ENCODE measurements at places on chromosomes 11 and 22.

- no peak for DNase-seq
Observed at GRCh38 chr11:72573072-72573854, 101.0 kb downstream of the PDE2A start.

DNA sequence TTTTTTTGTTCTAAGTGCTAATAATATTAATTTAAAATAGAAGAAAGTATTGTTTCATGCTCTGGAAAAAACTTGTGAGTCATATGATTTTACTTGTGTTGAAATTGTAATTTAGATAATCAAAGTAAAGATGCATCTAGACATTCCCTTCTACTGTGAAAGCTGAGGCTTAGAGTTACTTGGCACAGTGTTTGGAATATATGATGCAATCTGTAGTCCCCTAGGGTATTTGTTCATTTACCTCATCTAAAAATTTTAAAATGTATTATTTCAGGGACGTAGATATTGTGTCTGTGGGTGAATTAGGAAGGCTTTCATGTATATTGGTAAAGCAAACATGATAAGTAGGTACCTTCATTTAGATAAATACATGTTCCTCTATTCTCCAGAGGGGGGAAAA is 793.5 kb upstream of the CNTN5 start:
- DNase-seq, result no peak

DNA sequence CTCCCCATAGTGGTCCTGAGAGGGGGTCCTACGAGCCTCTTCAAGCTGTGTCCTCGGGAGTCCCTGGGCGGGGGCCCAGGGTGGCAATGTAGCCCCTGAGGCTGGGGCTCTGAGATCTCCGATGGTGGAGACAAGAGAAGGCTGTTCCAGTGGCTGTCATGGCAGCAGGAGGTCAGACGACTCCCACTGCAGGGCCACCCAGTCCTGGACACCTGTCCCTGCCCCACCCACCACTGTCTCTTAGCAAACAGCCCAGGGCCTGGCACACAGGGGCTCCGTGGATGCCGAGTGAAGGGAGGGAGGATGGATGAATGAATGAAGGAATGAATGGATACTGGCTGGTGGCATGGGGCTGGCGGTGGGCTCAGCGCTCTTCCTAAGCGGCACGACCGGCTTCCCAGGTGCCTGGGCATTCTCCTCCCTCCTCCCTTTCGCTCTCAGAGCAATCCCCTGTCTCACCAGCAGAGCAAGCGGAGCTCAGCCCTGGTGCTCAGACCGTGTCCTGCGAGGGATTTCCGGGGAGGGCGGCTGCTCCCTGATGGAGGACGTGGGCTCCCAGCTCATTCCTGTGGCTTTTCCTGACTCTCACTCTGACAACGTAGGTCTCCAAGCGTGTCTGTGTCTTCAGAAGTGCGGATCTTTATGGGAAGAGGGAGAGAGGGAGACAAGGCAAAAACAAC is 1272.6 kb downstream of the BRD1 start:
- no peak for DNase-seq

- no peak for DNase-seq
Observed at GRCh38 chr22:42208362-42208761, 62.1 kb downstream of the TCF20 start.

- DNase-seq, result no peak
Observed at GRCh38 chr22:20128902-20129746, 2.5 kb upstream of the ZDHHC8 start.

DNA sequence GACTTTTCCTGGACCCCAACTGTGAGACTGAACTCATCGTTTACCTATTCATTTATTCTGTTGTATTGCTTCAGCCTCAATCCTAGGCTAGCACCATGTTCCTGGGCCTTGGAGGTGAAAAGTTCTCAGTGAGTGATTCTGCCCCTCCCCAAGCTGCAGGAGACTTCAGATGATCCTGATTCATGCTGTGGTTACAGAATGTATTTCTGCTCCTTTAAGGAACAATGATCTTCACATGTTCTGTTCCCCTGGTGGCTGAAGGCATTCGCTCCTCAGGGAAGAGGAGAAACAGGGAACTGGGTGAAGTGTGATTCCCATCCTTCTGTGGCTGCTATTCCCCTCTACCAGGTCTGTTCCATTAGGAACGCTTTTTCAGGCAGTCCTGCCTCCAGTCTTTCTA is 2.4 kb downstream of the OR52E1 start:
- DNase-seq, result no peak

- DNase-seq, result no peak
Observed at GRCh38 chr22:28426346-28427132, 253.1 kb downstream of the TTC28 start.

DNA sequence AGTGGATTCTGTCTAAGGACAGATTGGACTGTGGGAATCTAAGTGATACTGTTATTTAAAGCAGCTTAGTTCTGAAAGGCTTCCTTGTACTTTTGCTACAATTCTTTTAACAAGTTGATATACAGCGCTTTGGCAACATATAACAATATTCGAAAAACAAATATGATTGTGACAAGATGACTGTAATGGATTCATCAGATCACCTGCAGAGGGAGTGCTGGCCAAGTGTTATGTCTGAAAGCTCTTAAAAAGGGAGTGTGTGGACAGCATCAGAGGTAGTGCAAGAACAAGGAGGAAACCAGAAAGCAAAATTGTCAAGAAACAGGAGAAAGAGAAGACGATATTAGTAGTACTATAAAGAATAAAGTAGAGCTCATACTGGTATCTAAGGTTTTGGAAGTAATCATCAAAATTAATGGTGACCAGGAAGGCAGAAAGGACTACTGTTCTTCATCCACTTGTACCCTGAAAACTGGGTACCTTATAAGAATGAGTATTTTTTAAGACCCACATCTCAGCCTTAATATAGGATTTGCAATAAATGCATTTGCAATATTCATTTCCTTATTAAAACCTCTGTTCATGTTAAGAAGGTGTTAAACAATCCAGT is 1112.0 kb upstream of the CCDC90B start:
- DNase-seq, result no peak

- no peak for DNase-seq
Observed at GRCh38 chr22:36332623-36333332, 55.0 kb downstream of the MYH9 start.

DNA sequence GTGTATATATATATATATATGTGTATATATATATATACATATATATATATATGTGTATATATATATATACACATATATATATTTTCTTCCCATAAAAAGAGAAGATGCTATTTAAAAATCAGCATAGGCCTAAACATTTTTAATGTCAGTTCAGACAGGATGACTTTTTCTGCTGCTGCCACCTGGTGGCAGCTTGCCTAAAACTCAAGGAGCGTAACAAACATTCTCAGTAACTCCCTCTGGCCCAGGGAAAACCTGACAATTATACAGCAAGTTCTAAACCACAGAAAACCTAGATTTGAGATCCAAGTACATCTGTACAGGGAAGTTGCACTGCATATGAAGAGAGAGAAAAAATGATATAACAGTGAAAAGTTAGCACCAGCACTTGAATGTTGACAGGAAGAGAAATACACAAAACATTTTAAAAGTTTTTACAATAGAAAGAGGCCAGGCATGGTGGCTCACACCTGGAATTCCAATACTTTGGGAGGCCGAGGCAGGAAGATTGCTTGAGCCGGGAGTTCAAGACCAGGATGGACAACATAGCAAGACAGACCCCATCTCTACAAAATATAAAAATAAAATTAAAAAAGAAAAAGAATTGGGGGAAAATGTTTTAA is 16.6 kb downstream of the OR8A1 start:
- DNase-seq, result no peak

DNA sequence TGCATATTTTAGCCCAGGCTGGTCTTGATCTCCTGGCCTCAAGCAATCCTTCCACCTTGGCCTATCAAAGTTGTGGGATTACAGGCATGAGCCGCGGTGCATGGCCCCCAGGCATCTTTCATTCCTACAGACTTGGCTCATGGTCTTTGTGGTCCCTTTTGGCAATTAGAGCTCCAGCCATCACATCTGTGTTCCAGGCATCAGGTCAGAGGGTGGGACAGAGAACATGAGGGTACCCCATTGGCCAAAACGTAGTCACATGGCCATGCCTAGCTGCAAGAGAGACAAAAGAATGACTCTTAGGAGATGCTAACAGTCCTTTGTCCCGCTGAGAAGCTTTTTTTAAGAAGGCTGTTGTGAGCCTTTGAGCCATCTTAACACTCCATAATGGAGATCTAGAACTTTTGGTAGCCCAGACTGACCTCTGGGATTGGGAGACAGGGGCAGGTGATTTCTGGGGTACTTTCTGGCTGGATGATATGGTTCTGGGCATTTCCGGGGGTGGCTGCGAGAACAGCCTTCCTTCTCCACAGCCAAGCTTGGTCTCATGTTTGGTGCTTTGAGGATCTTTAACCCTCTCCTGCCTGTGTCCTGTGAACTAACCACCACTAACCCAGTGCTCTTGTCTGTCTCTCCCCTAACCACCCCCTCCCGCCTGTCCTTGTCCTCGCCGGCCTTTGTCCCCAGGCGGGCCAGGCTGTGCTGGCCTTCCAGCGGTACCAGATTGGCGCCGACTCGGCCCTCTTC is 18.4 kb upstream of the TAB1 start:
- no peak for DNase-seq

- no peak for DNase-seq
Observed at GRCh38 chr11:131677828-131678470, 307.5 kb downstream of the NTM start.

DNA sequence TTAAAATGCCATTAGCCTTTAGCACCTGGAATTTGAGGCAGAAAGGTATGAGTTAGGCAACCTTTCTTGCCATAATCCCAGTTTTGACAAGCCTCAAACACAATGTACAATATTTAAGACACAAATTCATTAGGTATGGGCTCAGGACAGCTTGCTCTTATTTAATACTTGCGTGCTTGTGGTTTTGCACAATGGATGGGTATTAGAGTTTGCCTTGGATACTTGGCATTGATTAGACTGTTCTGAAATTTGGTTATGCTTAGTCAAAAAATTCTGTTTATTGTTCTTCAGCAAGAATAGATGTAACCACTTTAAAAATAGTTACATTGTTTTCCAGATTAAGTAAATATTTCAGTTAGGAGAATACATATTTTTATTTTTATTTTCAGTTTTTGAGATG is 5.4 kb upstream of the C11orf65 start:
- DNase-seq, result no peak

GRCh38 chr11:59822989-59823566 is 12.5 kb upstream of the MRPL16 start:
- peak; percentile 16 for DNase-seq

GRCh38 chr11:10645212-10645795 is 48.3 kb downstream of the IRAG1 start:
- no peak for DNase-seq

- no peak for DNase-seq
Observed at GRCh38 chr11:68998390-68998911, 14.6 kb downstream of the MRGPRF start.

DNA sequence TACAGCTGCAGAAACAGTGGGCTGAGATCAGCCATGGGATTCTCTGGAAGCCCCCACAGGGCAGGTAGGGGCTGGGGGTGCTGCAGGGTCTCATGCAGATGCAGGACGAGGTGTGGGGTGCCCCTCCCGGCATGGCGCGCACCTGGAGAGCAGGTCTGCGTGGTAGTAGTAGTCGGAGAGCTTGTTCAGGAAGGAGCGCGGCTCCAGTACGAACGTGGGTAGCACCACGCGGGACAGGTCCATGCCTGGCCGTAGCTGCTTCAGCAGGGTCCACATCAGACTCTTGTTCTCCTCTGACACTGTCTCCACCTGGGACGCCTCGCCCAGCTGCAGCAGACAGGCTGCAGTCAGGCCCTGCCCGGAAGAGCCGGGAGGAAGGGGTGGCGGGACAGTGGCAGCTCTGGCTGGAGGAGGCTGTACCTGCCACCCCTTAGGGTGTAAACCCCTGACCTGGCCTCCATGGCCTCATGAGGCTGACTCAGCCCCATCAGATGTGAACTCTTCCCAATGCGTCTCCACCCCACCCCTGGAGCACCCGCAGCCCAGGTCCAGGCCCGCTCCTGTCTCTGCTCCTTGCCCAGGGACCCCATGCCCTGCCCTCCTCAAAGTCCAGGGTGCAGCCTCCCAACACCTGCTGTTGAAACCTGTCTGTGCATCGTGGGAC is 47.0 kb upstream of the CARS1 start:
- DNase-seq, result no peak

DNA sequence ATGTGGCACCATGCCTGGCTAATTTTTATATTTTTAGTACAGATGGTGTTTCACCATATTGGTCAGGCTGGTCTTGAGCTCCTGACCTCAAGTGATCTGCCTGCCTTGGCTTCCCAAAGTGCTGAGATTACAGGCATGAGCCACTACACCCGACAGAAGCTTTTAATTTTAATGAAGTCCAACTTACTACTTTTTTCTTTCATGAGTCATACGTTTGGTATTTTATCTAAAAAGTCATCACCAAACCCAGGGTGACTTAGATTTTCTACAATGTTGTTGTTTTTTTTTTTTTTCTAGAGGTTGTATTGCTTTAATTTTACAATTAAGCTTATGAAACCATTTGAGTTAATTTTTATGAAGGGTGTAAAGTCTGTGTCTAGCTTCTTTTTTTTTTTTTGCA is 34.9 kb downstream of the JRKL start:
- no peak for DNase-seq

GRCh38 chr11:66189031-66189745 is 79.3 kb upstream of the RAB1B start:
- DNase-seq, result no peak

DNA sequence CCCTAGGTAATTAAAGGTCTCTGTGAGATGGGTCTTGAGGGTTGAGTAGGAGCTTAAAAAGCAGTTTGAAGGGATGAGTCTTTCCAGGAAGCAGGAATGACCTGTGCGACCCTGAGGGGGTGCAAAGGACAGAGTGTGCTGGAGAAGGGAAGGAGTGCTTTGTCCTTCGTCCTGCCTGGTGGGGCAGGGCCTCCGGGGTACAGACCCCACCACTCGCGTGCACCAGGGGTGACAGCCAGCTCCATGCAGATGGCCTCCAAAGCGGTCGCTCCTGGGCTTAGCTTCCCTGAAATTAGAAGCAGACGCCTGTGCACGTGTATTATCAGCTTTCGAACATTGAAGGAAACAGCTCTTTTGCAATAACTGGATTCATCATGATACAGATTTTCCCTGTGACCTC is 959.8 kb downstream of the BRD1 start:
- no peak for DNase-seq

- DNase-seq, result no peak
Observed at GRCh38 chr11:130886704-130887103, 29.6 kb downstream of the SNX19 start.

- DNase-seq, result no peak
Observed at GRCh38 chr11:2445746-2446551, 1.1 kb downstream of the KCNQ1 start.

DNA sequence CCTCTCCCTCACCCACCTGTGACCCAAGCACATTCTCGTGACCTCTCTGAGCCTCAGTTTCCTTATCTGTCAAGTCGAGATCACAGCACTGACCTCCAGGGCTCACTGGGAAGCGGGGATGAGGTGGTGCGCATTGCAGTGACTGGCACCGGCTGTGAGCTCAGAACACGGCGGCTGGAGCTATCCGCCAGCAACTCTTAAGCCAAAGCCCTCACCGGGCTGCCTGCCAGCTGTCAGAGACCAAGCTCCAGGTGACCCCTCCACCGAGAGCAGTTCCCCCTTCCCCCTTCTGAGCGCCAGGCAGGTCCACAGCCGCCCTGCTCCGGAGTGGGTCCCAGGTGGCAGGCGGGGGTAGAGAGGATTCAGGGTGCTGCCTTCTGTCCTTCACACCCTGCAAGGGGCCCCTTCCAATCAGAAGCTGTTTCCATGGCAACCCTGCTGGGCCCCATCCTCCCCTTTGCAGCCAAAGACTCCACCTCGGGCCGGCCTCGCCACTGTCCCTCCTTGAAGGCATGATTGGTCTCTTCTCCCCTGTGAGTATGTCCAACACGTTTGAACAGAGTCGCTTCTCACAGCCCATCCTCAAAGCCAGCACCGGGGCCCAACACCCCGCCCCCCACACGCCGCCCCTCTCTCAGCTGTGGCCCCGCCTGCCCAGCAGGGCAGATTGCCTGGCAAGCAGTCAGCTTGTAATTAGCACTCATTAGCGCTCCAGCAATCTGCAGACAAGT is 98.7 kb downstream of the WNT7B start:
- no peak for DNase-seq

All from kidney epithelial cell (primary cell).